ENCODE measurements at places on chromosomes 2 and 18.

DNA sequence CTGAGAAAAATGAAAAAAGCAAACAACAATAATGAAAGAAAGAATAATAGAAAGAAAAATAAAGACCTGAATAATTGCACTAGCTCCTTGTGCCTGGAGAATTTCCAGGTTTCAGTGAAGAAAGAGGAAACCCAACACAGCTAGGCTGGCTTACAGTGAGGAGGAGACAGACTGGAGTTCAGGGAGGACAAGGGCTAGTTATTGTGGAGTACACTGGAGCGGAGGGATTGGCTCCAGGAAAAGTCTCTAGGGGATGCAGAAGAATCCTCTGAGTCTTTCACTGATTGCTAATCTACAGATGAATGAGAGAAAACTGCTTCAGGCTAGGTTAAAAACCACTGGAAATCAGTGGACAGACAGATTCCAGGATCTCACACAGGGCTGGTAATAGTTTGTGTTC is 163.6 kb upstream of the RBMS1 start:
- peak; percentile 52 for DNase-seq

GRCh38 chr2:10028988-10029874 is 14.1 kb upstream of the KLF11 start:
- no peak for DNase-seq

- peak; percentile 37 for DNase-seq
Measured at GRCh38 chr18:57846258-57846657, 43.1 kb upstream of the ATP8B1 start.

DNA sequence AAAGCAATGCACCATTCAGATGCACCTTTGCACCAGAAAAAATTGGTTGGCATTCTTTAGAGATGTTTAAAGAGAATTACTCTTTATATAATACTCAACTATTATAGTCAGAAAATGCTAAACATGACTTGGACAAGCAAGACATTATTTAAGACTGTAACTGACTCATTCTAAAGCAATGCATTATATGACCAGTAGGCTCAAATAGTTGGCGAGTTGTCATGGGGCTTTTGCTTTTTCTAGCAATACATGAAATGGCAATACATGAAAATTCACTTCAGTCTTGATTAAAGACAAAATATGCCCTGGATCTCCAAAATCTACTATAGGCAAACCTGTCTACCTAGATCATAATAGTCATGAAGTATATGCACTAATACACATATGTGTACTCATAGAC is 216.9 kb upstream of the VWC2L start:
- DNase-seq: peak; percentile 72

GRCh38 chr18:39635966-39636365 is 2070.4 kb upstream of the CELF4 start:
- DNase-seq: peak; percentile 20

- peak; percentile 15 for DNase-seq
Measured at GRCh38 chr2:112840068-112840445, 3.5 kb upstream of the IL1B start.

DNA sequence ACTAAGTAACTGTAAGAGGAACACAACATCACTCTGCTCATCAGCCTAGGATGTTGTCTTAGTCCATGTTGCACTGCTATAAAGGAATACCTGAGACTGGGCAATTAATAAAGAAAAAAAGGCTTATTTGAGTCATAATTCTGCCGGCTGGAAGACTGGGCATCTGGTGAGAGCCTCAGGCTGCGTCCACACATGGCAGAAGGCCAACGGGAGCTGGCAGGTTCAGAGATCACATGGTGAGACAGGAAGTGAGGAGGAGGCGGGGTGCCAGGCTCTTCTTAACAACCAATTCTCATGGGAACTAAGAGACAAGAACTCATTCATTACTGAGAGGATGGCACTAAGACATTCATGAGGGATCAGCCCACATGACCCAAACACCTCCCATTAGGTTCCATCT is 46.8 kb downstream of the EPG5 start:
- peak; percentile 94 for DNase-seq

GRCh38 chr2:197073701-197074433 is 147.4 kb upstream of the PGAP1 start:
- DNase-seq: peak; percentile 48

GRCh38 chr18:62069556-62069955 is 117.3 kb downstream of the PIGN start:
- DNase-seq: peak; percentile 14

DNA sequence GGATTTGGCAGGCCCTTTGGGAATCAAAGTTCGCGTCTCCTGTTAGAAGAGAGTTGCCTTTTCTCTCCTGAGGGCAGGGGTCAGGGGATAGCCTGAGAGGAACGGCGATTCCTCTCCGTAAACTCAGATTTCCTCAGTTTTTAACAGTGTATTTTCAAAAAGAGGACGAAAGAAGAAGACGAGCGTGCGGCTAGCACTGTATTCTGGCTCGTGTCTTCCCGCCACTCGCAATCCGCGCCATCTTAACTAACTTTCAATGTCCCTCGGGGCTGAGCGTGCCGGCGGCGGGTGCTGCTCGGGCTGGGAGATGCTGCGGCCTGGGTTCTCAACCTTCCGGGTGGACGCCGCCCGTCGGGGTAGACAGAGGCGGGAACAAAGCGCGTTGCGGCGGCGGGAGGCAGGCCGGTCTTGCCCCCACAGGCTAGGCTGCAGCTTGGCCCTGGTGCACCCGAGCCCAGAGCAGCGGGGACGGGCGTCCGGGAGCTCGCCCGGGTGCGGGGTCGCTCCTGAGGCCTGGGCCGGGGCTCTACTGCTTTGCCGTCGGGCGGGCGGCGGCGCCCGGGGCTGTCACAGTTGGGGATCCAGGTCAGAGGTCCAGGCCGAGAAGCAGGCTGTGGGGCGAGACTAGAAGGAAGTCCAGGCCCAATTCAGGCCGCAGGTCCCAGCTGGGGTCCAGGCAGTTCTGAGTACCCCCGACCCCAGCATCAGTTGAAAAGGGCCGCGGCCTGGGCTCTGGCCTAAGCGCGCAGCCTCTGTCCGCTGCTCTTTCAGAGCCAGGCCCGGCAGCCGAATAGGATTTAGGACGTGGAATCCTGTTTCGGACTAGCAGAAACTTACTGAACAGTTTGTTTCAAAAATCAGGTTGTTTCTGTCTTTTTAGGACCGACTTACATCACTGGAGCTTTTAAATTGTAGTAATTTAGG is 11.8 kb downstream of the TBR1 start:
- DNase-seq: no peak

DNA sequence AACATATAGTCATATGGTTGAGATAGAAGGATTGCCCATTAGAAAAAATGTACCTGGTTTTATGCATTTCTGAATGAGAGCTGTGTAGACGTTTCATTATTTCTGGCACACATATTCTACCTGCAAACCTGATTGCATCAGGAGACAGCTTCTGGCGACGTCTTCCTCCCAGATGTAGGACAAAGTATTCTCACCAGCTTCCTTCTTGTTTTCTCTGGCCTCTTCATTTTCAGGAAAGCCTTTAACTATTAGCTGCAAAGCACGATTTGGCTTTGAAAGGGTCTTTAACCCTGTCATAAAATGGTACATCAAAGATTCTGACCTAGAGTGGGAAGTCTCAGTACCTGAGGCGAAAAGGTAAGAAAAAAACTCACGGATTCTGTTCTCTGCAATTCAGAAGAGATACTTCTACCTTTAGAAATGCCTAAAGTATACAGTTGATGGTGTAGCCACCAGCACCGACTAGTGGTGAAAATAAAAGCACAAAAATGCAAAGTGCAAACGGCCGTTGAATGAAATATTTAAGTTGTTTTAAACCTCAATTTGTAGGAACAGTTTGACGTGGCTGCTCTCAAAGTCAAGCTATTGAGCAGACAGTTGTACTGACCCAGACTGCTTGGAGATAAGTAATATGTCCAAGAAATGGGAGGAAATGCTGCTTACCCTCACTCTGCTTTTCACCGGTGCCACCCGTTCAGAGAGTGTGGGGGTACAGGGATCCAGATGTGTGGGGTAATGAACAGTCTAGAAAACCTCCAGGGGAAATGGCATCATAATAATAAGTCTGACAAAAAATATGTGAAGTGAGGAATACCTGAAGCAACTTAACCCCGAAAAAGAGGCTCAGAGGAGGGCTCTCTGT is 20.2 kb downstream of the IL18RAP start:
- peak; percentile 17 for DNase-seq

- DNase-seq: no peak
Measured at GRCh38 chr2:152071092-152071491, 27.8 kb downstream of the CACNB4 start.

- DNase-seq: no peak
Measured at GRCh38 chr2:34570266-34570872, 971.3 kb upstream of the FAM98A start.

- DNase-seq: no peak
Measured at GRCh38 chr2:20696366-20696765, 29.4 kb downstream of the GDF7 start.

DNA sequence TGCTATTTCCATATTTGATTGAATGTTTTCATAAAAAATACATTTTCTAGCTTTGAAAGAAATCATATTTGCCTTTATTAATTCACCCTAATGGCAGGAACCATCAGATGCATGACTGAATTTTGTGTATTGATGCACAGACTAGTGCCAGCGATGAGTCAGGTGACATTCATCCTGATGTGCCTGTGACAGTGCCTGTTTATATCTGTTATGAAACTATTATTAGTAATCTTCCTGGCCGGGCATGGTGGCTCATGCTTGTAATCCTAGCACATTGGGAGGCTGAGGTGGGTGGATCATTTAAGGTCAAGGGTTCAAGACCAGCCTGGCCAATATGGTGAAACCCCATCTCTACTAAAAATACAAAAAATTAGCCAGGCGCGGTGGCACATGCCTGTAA is 170.0 kb downstream of the TSN start:
- no peak for DNase-seq

DNA sequence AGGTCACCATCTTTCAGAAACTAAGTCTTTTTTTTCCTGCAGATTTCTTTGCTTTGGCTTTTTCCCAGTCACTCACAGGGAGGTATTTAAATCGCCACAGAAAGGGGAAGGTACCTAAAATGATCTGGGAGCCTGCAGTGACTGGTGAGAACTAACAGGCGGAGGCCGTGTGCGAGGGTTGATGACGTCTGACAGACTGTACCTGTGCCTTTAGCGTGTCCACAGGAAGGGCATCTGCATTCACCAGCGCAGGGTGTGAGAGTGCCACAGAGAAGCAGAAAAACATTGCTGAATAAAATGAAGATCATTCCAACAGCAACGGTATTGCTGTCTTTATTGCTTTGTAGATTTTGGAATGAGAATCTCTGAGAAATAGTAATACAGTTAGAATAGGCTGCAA is 5.7 kb downstream of the CTDP1 start:
- DNase-seq: no peak

- peak; percentile 75 for DNase-seq
Measured at GRCh38 chr2:133241224-133241571, 327.1 kb downstream of the NCKAP5 start.

GRCh38 chr2:12303181-12304030 is 413.3 kb upstream of the TRIB2 start:
- DNase-seq: peak; percentile 38

GRCh38 chr2:74003494-74004211 is 18.9 kb downstream of the TET3 start:
- peak; percentile 84 for DNase-seq

DNA sequence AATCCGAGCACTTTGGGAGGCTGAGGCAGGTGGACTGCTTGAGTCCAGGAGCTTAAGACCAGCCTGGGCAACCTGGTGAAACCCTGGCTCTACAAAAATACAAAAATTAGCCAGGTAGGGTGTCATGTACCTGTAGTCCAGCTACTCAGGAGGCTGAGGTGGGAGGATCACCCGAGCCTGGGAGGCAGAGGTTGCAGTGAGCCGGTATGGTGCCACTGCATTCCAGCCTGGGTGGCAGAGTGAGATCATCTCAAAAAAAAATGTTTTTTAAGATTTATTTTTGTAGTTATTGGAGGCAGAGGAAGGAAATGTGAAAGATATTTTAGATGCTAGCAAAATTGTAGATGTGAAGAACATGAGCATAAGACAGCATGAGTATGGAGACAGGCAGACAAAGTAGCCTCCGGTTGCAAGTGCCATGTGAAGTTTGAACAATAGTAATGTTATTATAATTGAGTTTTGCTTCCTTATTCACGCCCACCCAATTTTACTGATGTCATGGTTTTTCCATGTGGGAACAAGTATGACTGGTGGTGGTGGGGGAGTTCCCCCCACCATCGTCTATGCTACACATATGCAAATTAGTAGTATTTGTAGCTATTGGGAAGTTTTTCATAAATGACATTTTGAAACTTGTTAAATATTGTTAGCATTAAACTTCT is 18.0 kb downstream of the REL start:
- no peak for DNase-seq

DNA sequence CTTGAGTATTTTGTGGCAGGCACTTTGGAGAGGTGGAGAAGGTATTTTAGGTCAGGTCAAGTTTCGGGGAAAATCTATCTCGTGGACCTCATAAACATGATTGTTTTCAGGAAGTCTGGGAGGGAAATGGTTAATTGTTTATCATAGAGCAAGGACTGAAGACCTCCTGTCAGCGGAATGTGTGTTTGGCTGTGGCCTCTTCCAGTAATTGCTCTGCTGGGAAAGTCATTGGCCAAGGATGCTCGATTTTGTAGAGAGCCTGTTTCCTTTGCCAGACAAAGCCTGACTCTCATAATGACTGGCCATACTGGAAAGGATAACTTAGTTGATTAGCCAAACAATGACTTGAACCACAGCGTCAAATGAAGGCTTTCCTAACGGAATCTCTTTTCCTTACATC is 30.0 kb downstream of the IL1R2 start:
- DNase-seq: peak; percentile 74

DNA sequence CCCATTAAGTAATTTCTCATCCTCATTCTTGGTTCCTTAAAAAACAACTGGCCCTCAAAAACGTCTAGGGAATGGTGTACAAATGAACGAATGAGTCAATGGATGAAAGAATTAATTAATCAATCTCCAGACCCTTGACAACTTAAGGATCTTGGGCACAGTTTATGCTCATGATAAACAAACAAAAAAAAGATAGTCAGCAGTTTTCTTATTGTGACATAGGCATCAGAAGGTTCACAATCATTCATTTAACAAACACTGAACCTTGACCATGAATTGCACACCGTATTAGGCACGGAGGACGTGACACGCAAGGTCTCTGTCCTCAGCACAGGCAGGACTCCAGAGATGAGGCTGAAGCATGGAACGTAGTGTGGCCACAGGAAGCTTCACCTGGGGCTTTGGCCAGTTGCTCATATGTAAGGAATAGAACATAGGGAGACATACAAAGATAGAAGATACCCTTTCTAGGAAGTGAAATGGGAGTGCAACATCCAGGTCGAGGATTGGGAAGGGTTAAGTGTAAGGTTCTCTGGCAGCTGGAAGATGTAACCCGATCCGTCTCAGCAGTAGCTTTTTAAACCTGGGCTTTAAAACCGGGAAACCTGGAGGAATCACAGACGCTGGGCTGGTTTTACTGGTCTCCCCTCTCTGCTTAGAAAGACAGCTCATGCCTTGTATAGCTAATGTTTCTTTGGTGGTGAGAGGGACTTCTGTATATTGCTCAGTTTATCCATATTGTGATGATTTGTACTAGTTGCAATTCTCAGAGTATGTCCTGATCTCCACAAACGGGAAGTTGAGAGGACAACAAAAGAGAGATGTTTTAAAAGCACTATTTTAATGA is 8.9 kb upstream of the LTBP1 start:
- DNase-seq: no peak

DNA sequence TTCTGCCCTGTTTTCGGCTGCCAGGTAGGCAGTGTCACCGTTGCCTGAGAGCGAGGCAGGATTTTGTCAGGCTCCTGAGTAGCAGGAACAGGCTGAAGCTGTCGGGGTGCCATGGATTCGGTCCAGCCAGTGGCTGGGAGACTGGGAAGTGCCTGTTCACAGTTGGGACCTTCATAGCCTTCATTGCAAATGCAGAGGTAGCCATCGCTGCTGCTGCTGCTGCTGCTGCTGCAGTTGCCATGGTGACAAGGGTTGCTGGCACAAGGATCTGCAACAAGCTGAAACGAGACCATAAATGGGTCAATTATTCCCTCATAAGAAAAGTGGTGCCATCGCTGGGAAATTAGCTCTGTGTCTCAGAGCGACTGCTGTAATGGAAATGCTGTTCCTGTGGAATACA is 122.7 kb downstream of the DNER start:
- no peak for DNase-seq
